Prostate gland (tissue), 2 donors: ENCODE measurements at places on chromosomes 11 and 22. TPM values are rescaled to one million over a fixed set of nuclear protein-coding genes. Genes with fewer than 3 reads are reported as not detected.

- H3K27me3 ChIP-seq: no peaks in the 10 kb centered on the region
- no peaks in the 10 kb centered on the region for H3K4me1 ChIP-seq
- H3K27ac ChIP-seq: no peak overlapping the region
- H3K4me3 ChIP-seq: no peak overlapping the region
- H3K36me3 ChIP-seq: peaks cover 4% of the 10 kb centered on the region
Measured at GRCh38 chr11:59575505-59575904, 40.1 kb downstream of the OSBP start.

GRCh38 chr11:69666752-69667536 lies 8.2 kb downstream of the LTO1 start:
- no peak overlapping the region for H3K4me3 ChIP-seq

Gene GAB4
- total RNA-seq: 3.4 TPM

DNA sequence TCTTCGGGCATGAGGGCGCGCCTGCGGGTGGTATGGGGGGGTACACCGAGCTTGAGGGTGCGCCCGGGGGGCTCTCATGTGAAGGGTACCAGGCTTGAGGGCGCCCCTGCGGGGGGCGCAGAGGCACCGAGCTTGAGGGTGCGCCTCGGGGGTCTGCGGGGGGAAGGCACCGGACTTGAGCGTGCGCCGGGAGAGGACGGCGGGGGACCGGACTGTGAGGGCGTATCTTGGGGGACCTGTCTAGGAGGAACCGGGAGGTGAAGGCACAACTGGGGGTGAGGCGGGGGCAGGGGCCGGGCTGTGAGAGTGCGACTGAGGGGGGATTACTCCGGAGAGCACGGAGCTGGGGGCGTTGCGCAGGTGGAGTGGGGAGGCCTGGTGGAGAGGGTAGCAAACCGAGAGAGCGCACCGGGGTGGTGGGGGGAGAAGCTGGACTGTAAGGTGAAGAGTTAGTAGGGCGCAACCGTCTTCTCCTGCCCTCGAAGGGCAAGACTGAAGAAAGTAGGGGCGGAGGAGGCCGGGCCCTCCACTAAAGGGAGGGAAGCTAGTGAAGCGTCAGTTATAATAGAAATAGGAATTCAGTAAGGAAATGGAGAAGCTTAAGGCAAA lies 1.1 kb upstream of the DDX6 start:
- H3K4me3 ChIP-seq: peak overlapping the region; percentile 95
- H3K4me1 ChIP-seq: peaks cover 6% of the 10 kb centered on the region
- no peaks in the 10 kb centered on the region for H3K36me3 ChIP-seq
- no peaks in the 10 kb centered on the region for H3K27me3 ChIP-seq
- DNase-seq: peak; percentile 28

DNA sequence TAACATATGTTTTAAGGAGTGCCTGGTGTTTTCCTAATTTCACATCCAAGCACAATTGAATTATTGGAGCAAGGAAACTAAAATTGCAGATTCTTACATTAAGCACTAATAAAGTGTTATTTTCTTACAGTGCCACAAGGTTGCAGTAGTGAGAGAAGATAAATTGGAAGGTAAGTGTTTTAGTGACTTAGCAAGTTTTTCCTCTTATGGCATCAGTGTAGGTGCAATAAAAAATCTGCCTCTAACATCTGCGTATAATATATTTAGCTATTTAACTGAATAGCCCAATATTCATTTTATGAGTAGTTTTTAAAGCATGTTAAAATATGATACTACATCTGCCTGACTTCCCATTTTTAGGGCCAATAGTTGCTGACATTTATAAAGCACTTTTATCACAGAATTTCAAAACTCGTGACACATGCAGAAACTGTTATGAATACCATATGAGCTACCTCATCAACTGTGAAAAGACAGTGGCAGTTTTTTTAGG lies 19.0 kb downstream of the POLD3 start:
- no peak for DNase-seq
- H3K27me3 ChIP-seq: no peaks in the 10 kb centered on the region
- H3K27ac ChIP-seq: no peak overlapping the region
- H3K36me3 ChIP-seq: no peaks in the 10 kb centered on the region
- peaks cover 7% of the 10 kb centered on the region for H3K4me1 ChIP-seq

DNA sequence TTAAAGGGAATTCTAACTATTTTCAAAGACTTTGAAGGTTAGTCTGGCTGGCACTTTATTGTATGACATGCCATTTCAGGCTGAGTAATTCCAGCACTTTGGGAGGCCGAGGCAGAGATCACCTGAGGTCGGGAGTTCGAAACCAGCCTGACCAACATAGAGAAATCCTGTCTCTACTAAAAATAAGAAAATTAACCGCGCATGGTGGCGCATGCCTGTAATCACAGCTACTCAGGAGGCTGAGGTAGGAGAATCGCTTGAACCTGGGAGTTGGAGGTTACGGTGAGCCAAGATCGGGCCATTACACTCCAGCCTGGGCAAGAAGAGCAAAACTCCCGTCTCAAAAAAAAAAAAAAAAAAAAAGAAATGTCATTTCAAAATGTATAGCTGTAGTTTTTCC lies 95.6 kb downstream of the RDX start:
- H3K27me3 ChIP-seq: no peaks in the 10 kb centered on the region
- H3K36me3 ChIP-seq: no peaks in the 10 kb centered on the region
- DNase-seq: no peak
- H3K4me3 ChIP-seq: no peak overlapping the region
- no peaks in the 10 kb centered on the region for H3K4me1 ChIP-seq

DNA sequence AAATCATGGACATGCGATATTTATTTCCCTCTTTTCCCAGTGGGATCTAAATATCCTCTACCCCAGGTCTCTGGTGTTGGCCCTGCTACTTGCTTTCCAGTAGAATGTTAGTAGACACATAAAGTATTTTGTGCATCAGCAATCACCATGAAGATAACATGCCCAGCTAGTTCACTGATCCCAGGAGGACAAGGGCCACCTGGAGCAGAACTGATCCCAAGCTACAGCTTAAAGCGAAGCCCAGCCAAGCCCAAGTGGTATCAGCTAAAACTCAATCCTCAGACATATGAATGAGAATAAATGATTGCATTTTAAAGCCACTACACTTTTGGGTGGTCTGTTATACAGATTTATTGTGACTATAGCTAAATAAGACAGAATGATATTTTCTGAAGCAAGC lies 516.2 kb downstream of the INSC start:
- H3K36me3 ChIP-seq: no peaks in the 10 kb centered on the region
- no peak for DNase-seq
- no peak overlapping the region for H3K27ac ChIP-seq
- H3K4me3 ChIP-seq: no peak overlapping the region

Gene OVOL1
- total RNA-seq: 2.7 TPM

Gene OR5B21
- not detected for total RNA-seq

GRCh38 chr11:12420706-12421105 lies 43.3 kb downstream of the PARVA start:
- H3K36me3 ChIP-seq: no peaks in the 10 kb centered on the region
- H3K4me3 ChIP-seq: no peak overlapping the region
- peaks cover 2% of the 10 kb centered on the region for H3K4me1 ChIP-seq

GRCh38 chr11:72782081-72782920 lies 11.5 kb downstream of the STARD10 start:
- DNase-seq: no peak
- H3K4me1 ChIP-seq: peaks cover 17% of the 10 kb centered on the region
- H3K27me3 ChIP-seq: no peaks in the 10 kb centered on the region
- H3K36me3 ChIP-seq: no peaks in the 10 kb centered on the region

DNA sequence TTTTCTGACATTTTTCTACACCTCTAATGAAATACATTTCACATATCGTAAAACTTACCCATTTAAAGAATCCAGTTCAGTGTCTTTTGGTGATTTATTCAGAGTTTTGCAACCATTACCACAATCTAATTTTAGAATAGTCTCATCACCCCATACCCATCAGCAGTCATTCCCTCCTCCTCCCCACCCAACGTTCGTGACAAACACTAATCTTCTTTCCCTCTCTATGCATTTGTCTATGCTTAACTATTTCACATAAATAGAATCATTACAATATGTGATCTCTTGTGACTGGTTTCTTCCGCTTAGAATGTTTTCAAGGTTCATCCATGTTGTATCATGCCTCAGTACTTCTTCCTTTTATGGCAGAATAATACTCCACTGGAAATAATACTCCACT lies 9.5 kb downstream of the TTC28 start:
- H3K36me3 ChIP-seq: no peaks in the 10 kb centered on the region
- no peak for DNase-seq
- H3K4me3 ChIP-seq: no peak overlapping the region
- H3K27me3 ChIP-seq: no peaks in the 10 kb centered on the region
- no peaks in the 10 kb centered on the region for H3K4me1 ChIP-seq

Gene GAS2
- 7.0 TPM for total RNA-seq

Gene MYRF
- total RNA-seq: 3.4 TPM

DNA sequence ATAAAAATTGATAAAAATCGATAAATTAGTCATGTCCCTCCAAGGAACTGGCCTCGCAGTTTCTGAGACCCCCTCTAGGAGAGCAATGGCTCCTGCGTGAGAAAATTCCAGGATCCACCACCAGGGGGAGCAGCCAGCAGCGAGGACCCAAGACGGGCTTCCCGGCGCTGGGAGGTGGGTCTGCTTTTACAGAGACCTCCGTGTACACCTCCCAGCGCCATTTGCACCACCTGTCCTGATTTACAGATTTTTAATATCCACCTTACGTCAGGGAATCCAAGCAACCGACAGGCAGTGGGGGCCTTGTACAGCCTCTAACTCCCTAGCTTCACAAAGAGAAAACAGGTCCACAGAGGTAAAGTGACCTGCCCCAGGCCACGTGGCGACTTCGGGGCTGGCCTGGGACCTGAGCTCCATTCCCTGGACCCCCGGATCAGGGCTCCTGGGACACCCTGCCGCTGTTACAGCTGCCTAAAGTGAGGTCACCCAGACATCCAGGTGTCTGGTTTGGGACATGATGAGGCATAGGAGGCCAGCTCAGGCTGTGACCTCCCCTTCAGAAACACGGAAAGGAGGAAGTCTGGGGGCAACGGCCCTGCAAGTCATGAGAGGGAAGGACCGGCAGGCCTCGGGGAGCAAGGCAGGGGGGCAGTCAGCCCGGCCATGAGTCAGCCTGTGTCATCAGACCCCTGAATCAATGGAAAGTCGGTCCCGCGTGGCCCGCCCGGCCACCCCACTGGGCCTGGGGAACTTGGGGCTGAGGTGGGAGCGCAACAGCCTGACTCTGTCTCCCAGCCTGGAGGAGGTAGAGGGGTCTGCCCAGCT lies 3.5 kb downstream of the OSM start:
- no peaks in the 10 kb centered on the region for H3K4me1 ChIP-seq
- peak; percentile 52 for DNase-seq
- peak overlapping the region; percentile 26 for H3K27ac ChIP-seq
- no peaks in the 10 kb centered on the region for H3K27me3 ChIP-seq
- H3K36me3 ChIP-seq: no peaks in the 10 kb centered on the region

Gene NOX4
- 0.62 TPM for total RNA-seq

GRCh38 chr11:7672960-7673723 lies at the start of gene CYB5R2:
CYB5R2 (minus strand) TSS chr11:7673500; CDS start chr11:7672825, 675 bp downstream.
- H3K4me1 ChIP-seq: peaks cover 3% of the 10 kb centered on the region
- H3K36me3 ChIP-seq: no peaks in the 10 kb centered on the region
- DNase-seq: peak; percentile 69

- no peak overlapping the region for H3K4me3 ChIP-seq
- peaks cover 20% of the 10 kb centered on the region for H3K36me3 ChIP-seq
- no peaks in the 10 kb centered on the region for H3K27me3 ChIP-seq
- H3K4me1 ChIP-seq: peaks cover under 1% of the 10 kb centered on the region
- no peak for DNase-seq
- no peak overlapping the region for H3K27ac ChIP-seq
Measured at GRCh38 chr11:72230764-72231365, 6.3 kb downstream of the INPPL1 start.

Gene CREB3L1
- 41.0 TPM for total RNA-seq

DNA sequence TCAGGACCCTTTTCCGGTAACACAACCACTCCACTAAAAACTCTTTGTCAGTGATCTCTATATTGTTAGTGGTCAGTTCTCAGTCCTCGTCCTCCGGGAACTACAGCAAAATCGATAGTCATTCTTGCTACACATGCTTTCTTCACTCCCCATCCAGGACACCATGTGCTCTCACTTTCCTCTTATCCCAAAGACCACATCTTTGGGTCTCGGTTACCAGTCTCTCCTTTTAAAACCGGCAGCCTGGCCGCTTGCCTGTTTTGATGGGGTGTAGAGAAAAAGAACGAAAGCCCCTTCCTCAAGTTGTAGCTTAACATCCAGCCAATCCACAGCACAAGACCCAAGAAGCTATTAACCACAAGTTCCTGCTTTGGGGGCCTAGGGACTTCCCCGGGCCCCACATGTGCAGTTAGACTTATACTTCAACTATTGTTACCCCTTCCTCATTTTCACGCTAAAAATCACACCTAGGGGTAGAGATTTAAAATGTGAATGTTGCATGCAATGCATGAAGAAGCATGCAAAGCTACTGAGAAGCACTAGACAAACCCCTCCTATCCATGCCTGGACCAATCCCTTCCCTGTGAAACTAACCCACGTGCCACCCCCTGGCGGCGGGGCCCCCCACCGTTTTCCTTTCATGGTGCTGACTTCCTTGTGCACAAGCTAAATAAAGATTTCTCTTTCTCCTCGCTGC lies 1.5 kb upstream of the TOLLIP start:
- H3K4me1 ChIP-seq: peaks cover 16% of the 10 kb centered on the region
- DNase-seq: no peak
- H3K4me3 ChIP-seq: peak overlapping the region; percentile 85
- H3K36me3 ChIP-seq: no peaks in the 10 kb centered on the region

DNA sequence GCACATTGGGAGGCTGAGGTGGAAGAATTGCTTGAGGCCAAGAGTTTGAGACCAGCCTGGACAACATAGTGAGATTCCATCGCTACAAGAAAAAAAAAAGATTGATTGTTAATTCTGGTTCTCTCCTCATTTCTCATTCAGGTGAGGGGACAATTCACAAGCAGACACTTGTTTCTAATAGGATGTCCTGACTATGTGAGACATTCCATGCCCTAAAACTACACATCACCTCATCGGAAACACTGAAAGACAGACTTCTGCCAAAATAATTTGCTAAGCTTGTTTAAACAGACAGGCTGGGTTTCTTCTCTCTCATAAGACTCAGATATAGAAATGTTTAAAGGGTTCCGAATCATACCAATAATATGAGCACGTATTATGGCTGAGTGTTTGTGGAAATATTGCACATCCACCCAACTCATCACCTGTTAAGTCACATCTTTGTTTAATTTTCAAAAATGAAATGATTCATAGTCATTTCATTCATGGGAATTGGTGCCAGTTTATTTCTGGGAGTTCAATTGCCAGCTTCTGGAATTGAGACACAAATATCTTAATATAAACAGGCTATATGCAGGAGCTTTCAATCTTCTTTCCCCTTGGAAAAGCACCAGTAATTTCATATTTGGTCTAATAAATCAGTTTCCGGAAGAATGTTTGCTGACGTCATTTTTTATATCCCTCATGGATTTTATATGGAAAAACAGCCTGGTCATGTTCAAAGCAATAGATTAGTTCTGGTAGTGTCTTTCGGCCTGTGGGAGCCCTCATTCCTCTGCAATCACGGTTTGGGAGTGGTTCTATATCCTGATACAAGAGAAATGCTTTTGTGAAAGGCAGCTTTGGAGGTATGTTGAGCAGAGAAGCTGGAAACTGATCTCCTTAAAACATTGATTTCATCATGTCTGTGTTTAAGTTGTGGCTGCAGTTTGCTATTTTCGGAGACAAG lies 87.0 kb downstream of the BDNF start:
- H3K27me3 ChIP-seq: no peaks in the 10 kb centered on the region
- no peak overlapping the region for H3K27ac ChIP-seq
- H3K4me1 ChIP-seq: no peaks in the 10 kb centered on the region
- no peak overlapping the region for H3K4me3 ChIP-seq
- H3K36me3 ChIP-seq: no peaks in the 10 kb centered on the region
- no peak for DNase-seq

Gene ELFN2
- 2.8 TPM for total RNA-seq
